AG20443 (cell line): ENCODE measurements at places on chromosomes 7 and 10.

GRCh38 chr7:67705850-67706249 is 709.2 kb downstream of the TYW1 start:
- DNase-seq = no peak

DNA sequence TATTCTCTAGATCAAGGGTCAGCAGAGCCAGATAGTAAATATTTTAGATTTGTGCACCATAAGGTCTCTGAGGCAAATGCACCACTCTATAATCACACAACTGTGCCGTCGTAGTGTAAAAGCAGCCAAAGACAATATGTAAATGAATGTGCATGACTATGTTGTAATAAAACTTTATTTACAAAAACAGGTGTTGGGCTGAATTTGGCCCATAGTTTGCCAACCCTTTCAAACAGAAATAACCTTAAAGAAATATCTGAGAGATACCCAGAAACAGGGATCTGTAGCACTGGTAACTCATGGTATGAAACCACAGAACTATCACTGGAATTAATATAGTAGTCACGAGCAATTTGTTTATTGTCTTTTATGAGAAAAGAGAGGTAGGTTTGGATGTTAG is 86.0 kb downstream of the ARID5B start:
- DNase-seq = no peak

GRCh38 chr7:119196183-119196582 is 971.7 kb downstream of the ANKRD7 start:
- DNase-seq = no peak

DNA sequence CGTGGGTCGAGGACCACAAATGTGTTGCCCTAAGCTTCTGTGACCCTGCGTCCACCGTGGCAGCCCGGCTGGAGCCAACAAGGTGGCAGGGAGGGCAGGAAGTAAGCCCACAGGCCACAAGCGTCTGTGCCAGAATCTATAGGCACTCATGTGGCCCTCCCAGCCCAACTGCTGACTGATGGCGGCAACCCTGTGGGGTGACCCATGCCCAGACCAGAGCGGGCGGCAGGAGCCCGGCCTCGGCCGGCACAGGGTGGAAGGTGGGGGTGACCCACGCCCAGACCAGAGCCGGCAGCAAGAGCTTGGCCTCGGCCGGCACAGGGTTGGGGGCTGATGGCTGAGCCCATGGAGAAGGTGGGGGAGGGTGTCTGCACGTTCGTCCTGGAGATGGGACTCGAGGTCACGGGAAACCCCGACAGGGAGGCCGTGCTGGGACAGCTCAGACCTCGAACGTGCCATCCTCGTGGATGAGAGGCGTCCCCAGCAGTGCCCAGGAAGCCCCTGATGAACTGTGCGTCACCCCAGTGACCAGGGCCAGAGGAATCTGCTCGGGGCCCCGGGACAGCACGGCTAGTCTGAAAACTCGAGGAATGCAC is 181.0 kb downstream of the ELFN1 start:
- DNase-seq = no peak

- DNase-seq = peak; percentile 17
These were observed 435.4 kb downstream of the SUGCT start for GRCh38 chr7:40570223-40570622.

- no peak for DNase-seq
These were observed 16.5 kb downstream of the ZNF365 start for GRCh38 chr10:62390497-62391176.

- DNase-seq = peak; percentile 75
These were observed 127.2 kb upstream of the RSU1 start for GRCh38 chr10:16944402-16944801.
